ENCODE measurements at places on chromosomes 16 and 17.

- DNase-seq = no peak
Measured at GRCh38 chr16:83653785-83654184, 154.0 kb upstream of the HSBP1 start.

DNA sequence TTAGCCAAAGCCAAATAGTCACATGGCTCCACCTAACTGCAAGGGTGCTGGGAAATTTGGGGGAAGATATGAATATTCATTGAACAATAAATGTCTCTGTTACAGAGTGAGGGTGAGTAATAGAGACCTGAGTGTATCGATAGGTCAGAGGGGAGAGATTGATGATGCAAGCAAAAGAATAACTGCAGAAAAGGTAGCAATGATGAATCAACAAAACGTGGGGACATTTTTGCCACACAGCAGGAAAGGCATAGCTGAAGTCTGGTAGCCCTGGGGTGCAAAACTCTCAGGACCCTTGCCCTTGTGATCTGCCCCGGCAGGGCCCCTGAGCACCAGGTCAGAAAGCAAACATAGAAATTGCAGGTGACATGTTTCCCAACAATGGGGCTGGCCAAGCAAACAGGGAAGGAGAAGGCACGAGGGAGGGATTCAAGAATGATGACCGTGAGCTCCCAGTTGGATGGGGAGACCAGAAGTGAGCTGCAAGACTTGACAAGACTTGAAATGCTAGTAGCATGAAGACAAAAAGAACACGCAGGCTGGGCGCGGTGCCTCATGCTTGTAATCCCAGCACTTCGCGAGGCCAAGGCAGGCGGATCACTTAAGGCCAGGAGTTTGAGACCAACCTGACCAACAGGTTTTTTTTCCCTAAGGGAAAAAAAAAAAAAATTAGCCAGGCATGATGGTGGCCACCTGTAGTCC is 12.7 kb upstream of the HERPUD1 start:
- DNase-seq = no peak

DNA sequence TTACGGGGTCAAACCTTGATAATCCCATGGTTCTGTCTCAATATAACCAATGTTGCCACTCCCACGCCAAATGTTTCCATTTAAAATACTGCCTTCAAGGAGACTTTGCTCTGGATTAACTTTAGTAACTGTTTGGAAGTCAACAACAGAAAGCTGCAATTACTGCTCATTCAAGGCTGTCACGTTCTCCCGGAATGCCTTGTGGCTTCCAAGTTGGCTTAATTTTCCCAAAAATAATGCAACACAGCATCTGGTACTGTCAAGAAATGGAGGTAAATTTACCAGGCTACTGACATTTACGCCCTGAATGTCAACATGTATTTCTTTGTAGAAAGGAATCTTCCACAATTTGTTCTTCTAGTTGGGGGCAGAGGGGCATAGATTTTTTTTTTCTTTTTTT is 38.2 kb downstream of the GPRC5B start:
- no peak for DNase-seq

DNA sequence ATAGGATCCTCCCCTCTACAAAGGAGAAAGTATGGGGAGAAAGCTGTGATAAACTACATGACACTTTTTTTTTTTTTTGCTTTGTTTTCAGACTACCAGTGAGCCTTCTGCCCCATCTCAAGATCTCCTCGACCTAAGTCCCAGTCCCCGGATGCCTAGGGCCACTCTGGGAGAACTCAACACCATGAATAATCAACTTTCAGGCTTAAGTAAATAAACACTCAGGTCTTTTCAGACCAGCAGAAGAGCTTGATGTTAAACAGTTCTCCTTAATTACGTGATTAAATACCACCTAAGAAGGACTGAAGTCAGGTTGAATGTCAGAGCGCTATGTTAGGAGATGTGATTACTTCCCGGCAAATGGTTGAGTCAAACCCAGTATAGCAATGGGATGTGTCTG is 31.4 kb downstream of the COX11 start:
- no peak for DNase-seq

DNA sequence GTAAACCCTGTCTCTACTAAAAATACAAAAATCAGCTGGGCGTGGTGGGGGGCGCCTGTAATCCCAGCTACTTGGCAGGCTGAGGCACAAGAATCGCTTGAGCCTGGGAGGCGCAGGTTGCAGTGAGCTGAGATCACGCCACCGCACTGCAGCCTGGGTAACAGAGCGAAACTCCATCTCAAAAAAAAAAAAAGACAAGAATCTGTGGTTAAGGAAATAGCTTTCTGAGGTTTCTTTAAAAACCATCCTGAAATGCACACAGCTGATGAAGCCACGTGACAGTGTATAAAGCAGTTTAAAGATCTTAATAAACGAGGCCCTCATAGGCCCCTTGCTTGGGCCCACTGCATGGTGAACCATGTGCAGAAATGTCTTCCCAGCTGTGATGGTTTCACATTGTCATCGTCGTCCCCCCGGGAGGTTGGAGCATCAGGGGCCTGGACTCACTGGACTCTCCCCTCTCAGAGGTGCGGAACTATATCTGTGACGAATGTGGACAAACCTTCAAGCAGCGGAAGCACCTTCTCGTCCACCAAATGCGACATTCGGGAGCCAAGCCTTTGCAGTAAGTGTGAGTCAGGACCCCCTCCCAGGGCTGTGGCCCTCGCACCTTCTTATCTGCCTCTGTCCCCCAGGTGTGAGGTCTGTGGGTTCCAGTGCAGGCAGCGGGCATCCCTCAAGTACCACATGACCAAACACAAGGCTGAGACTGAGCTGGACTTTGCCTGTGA is 16.2 kb downstream of the ZNF276 start:
- DNase-seq = no peak

DNA sequence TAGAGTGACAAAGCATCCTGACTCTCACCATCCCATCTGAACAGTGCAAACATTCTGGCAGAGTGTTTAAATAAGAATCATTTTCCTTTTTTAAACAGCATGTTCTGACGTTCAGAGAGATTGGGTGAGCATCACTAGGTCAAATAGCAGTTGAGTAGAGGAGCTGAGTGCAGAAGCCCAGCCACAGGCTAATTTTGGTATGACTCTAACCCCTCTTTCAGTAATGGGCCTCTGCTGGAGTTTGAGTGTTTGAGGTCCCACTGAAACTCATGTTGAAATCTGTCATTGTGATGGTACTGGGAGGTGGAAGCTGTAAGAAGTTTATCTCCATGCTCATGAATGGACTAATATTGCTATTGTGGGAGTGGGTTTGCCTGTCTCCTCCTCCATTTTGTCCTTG is 194.4 kb downstream of the SALL1 start:
- no peak for DNase-seq

GRCh38 chr17:20706751-20707373 is 127.3 kb downstream of the CDRT15L2 start:
- DNase-seq = no peak

DNA sequence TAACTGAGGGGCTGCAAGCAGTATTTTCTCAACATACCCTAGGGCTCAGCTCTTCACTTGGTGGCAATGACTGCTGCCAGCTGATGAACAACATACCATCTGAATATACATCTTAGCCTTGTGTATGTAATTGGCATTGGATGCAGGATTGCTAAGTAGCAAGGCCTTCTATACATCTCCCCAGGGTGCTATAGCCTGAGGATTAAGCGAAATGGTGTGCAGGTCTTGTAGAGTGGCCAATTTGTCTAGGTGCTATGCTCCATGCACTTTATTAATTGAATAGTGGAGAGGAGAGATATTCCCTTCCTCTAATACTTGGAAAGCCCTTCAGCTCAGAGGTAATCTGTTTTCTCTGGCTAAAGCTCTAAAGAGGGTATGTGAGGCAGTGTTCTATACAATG is 71.9 kb downstream of the KIF2B start:
- DNase-seq = no peak

Data from stimulated activated CD4-positive, alpha-beta T cell treated with anti-CD3 and anti-CD28 coated beads, TNF-alpha, amount 100 ng/mL, for 24 hours (primary cell).